ENCODE measurements at places on chromosomes 12 and 14.

GRCh38 chr12:109557805-109558204 is 15.5 kb downstream of the MMAB start:
- no peak for DNase-seq

- no peak for DNase-seq
Observed at GRCh38 chr12:97886511-97887176, 424.0 kb downstream of the RMST start.

- DNase-seq: no peak
Observed at GRCh38 chr14:36940476-36940875, 231.9 kb downstream of the SLC25A21 start.

GRCh38 chr14:89805501-89805900 is 149.0 kb downstream of the EFCAB11 start:
- DNase-seq: no peak

GRCh38 chr12:18578191-18578590 is 159.6 kb downstream of the PLCZ1 start:
- no peak for DNase-seq

DNA sequence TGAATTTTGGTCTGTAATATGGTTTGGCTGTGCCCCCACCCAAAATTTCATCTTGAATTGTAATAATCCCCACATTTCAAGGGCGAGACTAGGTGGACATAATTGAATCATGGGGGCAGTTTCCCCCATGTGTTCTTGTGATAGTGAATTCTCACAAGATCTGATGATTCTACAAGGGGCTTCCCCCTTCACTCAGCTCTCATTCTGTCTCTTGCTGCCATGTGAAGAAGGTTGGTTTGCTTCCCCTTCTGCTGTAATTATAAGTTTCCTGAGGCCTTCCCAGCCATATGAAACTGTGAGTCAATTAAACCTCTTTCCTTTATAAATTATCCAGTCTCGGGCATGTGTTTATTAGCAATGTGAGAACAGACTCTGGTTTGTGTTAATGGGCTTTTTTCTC is 5.9 kb downstream of the LRRC9 start:
- no peak for DNase-seq

DNA sequence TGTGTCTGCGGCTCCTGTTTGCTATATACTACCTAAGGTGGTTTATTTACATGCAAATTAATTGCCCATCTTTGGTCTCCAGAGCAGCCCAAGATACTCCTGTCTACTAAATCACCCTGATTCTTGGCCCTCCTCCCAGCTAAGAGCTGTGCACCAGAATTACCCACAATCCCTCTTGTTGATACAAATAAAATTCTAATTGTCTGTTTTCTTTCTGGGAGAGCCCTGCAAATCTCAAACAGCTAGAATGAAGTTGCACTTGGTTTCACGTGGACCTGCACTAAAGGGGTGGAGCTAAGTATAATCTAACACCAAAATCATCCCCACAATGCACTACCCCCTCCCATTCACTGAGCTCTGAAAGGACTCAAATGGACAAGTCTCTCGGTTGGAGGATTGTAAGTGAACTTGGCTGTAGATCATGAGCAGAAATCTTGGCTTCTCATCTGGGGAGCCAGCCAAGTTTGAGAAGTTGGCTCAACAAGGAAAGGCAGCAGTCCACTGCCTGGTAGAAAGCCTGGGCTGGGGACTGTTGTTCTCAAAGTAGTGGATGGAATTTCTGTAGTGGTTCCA is 6.6 kb downstream of the MAX start:
- peak; percentile 69 for DNase-seq

DNA sequence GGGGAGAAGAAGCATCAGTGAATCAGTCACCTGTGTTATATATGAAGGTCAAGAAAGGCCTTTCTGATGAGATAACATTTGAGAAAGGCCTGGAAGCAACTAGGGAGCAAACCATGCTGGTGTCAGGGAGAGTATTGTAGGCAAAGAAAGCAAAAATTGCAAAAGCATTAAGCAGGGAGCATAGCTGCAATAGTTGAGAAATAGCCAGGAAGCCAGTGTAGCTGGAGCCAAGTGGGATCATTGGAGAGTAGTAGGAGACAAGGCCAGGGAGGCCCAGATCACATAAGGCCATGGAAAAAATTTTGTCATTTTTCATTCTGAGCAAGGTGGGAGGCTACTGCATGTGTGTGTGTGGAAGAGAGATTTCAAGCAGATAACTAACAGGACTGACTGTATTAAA is 18.8 kb upstream of the MAGOHB start:
- DNase-seq: no peak

DNA sequence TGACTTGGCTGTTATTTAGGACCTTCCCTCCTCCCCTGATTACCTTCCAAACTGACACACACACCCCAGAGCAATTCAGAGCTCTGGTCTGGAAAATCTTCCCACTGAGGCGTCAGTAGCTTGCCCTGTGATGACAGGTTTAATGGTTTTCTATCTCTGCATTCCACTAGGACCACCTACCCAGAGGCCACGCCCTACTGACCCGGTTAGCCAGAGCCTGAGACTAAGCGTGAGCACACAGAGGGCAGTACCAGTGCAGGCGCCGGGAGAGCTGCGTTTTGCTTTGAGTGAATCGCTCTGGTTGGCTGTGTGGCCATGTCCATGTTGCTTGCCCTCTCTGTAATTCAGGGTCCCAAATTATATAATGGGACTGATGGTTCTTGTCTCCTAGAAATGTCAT is 36.2 kb upstream of the ATP2A2 start:
- DNase-seq: no peak

- no peak for DNase-seq
Observed at GRCh38 chr14:50967790-50968189, 23.5 kb upstream of the PYGL start.

Measured in left colon (tissue), 2 donors.